ENCODE measurements at places on chromosomes 6 and 20. TPM values are rescaled to one million over a fixed set of nuclear protein-coding genes. Genes with fewer than 3 reads are reported as not detected.
A peak's percentile ranks its signal among the peaks of the same experiment; 100 is the strongest.

Gene UBE2C
- polyA plus RNA-seq = 2.0 TPM

Gene PMEPA1
- 12.9 TPM for polyA plus RNA-seq

Gene PSORS1C2
- not detected for polyA plus RNA-seq

Gene RAET1E
- polyA plus RNA-seq = 3.1 TPM

Gene SULF2
- 85.1 TPM for polyA plus RNA-seq

Gene ULBP3
- 0.71 TPM for polyA plus RNA-seq

- DNase-seq = no peak
These were observed 259.2 kb downstream of the ADGB start for GRCh38 chr6:146857980-146858347.

GRCh38 chr6:50180646-50181045, 130.9 kb upstream of the DEFB112 start:
- DNase-seq = no peak

GRCh38 chr6:13355043-13355945, 27.0 kb upstream of the TBC1D7 start:
- DNase-seq = no peak

DNA sequence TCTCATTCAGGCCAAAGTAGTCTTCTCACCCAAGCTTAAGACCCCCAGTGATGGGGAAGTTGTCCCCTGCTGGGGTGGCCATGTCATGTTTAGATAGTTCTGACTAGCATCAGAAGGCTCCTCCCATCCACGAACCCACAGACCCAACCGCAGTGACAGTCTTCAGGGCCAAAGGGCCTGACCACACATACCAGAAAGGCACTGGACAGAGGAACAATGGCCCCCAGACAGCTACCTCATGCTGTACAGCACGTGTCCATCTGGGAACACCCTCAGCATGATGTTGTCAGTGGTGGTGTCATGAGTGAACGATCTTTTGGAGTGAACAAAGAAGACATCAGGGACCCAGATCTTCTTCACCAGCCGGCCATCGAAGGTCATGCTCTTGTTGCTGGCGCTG, 46.3 kb downstream of the GABRR2 start:
- DNase-seq = no peak

- DNase-seq = no peak
These were observed 130.2 kb downstream of the BTBD3 start for GRCh38 chr20:12047838-12048432.

DNA sequence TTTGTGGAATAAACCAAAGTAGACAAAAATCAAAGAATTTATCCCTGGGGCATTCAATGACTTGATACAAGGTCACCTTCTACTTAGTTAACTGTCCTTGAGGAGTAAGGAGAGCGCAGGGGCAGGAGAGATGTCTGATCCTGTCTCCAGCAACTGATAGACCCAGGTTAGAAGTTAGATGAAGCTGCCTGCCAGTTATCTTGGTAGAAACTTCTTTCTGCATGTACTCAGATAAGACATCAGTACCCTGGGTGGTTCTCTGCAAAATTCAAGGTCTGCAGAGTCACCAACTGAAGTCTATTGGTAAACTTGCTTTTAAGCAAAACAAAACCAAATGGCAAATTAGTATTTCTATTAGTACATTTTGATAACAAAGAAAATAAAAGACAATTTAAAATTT, 2.7 kb downstream of the SGK1 start:
- DNase-seq = no peak

DNA sequence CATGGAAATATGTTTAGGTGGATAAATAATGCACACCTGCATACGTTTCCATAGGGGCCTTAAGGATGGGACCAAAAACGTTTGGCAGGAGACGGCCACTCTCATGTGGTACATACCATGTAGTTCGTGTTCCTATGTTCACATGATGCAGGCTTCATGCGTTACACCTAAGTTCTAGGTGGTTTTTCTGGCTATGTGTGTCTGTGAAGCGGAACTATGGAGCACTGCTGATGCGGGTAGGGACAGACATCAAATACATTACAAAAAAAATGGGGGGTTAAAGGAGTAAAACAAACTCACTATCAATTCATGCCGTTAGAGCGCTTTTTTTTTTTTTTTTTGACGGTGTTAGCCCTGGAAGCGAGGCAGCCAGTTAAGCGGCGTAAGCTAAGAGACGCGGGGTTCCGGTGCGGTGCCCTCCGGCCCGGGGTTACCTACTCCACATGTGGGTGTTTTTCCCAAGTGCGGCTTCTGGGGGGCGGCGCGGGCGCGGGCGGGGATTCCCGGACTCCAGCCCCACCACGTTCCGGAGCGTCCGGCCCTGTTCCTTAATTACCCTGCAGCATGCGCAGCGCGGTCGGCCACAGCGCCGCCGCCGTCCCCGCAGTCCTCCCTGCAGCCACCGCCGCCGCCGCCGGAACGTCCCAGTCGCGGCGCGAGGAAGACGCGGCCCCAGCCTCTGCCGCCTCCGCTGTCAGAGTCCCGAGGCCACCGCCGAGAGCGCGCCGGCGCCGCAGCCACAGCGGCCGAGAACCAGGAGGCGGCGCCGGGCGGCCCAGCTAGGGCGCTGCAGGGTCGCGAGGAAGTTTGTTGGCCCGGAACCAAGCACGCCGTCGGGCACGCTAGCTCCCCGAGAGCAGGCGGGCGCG, 648 bp downstream of the COL19A1 start:
- DNase-seq = peak; percentile 85

GRCh38 chr20:50844430-50845100, 49.7 kb downstream of the BCAS4 start:
- DNase-seq = no peak

- no peak for DNase-seq
These were observed 11.6 kb upstream of the F13A1 start for GRCh38 chr6:6331946-6332601.

- no peak for DNase-seq
These were observed 14.5 kb downstream of the STX16 start for GRCh38 chr20:58665606-58666005.

GRCh38 chr6:44655412-44656342, 268.2 kb downstream of the CDC5L start:
- DNase-seq = peak; percentile 90

- DNase-seq = no peak
These were observed 354.4 kb downstream of the NKAIN2 start for GRCh38 chr6:124158024-124158423.
